Hair follicle dermal papilla cell (primary cell): ENCODE measurements at places on chromosomes 2 and 18. TPM values are rescaled to one million over a fixed set of nuclear protein-coding genes. Genes with fewer than 3 reads are reported as not detected.

SERPINB3 gene
- not detected in 2 replicates for total RNA-seq

NCOA1 gene
- total RNA-seq: 27.6 and 31.5 TPM in 2 replicates

TMEM169 gene
- total RNA-seq: 0.97 and 1.8 TPM in 2 replicates

SERPINB4 gene
- total RNA-seq: not detected in 2 replicates

DES gene
- 1.9 and 2.6 TPM in 2 replicates for total RNA-seq

GATA6 gene
- total RNA-seq: under 0.01 and 0.12 TPM in 2 replicates

AGAP1 gene
- 15.5 and 18.5 TPM in 2 replicates for total RNA-seq

ERICH2 gene
- not detected in 2 replicates for total RNA-seq
